ENCODE measurements at places on chromosomes 5 and 9. TPM values are rescaled to one million over a fixed set of nuclear protein-coding genes. Genes with fewer than 3 reads are reported as not detected.

Gene FAM221B
- total RNA-seq = not detected

Gene GRIN1
- total RNA-seq = not detected

Gene ALDH1A1
- total RNA-seq = 45.2 TPM

Gene PCDHGA8
- 2.6 TPM for total RNA-seq

Gene PLPPR1
- total RNA-seq = not detected

Gene LCN9
- total RNA-seq = not detected

Gene GAS1
- total RNA-seq = 7.4 TPM

Gene HCN1
- not detected for total RNA-seq

Gene WDR55
- 25.2 TPM for total RNA-seq

Gene BARHL1
- total RNA-seq = not detected

Gene TEX48
- not detected for total RNA-seq

Gene BHMT
- 0.17 TPM for total RNA-seq

Gene AIF1L
- 0.51 TPM for total RNA-seq

Gene DMRT3
- not detected for total RNA-seq

Gene IL7R
- total RNA-seq = 67.9 TPM

Gene FBXO10
- total RNA-seq = 12.2 TPM

Gene ZNF883
- 6.2 TPM for total RNA-seq

Gene SLC27A6
- 0.26 TPM for total RNA-seq

Gene VCP
- total RNA-seq = 220 TPM

Gene PROB1
- total RNA-seq = 0.77 TPM

Gene ZBTB6
- total RNA-seq = 16.3 TPM

Gene UGT3A1
- total RNA-seq = not detected

Gene ENTPD8
- under 0.01 TPM for total RNA-seq

Gene ANKRD31
- 0.26 TPM for total RNA-seq

Gene CA9
- 0.26 TPM for total RNA-seq

Gene ARL10
- total RNA-seq = 9.8 TPM

Gene LCN15
- not detected for total RNA-seq

Gene GBGT1
- 3.3 TPM for total RNA-seq

Gene PCDHA1
- total RNA-seq = under 0.01 TPM

Gene ZNF608
- 18.0 TPM for total RNA-seq

Gene INSYN2B
- total RNA-seq = 3.6 TPM

Gene NRG2
- total RNA-seq = 0.51 TPM

Gene PPP3R2
- not detected for total RNA-seq

Gene PCDHA9
- 0.26 TPM for total RNA-seq

Gene PTCD2
- total RNA-seq = 15.9 TPM

Gene SLC2A6
- total RNA-seq = 5.6 TPM

Gene MOB3B
- under 0.01 TPM for total RNA-seq

Gene ZDHHC11B
- total RNA-seq = under 0.01 TPM

Gene UGT3A2
- not detected for total RNA-seq

Gene ERBIN
- total RNA-seq = 79.9 TPM

Gene C5orf63
- total RNA-seq = 4.0 TPM

Gene TMC1
- total RNA-seq = not detected

Gene FAM151B
- 4.8 TPM for total RNA-seq

Gene TMOD1
- 2.6 TPM for total RNA-seq

Gene RORB
- 2.1 TPM for total RNA-seq

Gene ARAP3
- total RNA-seq = 2.6 TPM

Gene ROPN1L
- total RNA-seq = 0.17 TPM

Gene SLC36A2
- not detected for total RNA-seq

Gene PKD2L2
- total RNA-seq = 0.26 TPM

Gene IL5
- total RNA-seq = not detected

All from fibroblast of lung (primary cell).